NCI-H526 (cell line): ENCODE measurements at places on chromosomes 7 and 10.

- no peak for DNase-seq
Measured at GRCh38 chr10:122132331-122132755, 138.8 kb upstream of the BTBD16 start.

GRCh38 chr7:22251281-22251680 lies 105.7 kb downstream of the RAPGEF5 start:
- DNase-seq, result no peak

- DNase-seq, result no peak
Measured at GRCh38 chr10:74910241-74910975, 84.0 kb downstream of the KAT6B start.

DNA sequence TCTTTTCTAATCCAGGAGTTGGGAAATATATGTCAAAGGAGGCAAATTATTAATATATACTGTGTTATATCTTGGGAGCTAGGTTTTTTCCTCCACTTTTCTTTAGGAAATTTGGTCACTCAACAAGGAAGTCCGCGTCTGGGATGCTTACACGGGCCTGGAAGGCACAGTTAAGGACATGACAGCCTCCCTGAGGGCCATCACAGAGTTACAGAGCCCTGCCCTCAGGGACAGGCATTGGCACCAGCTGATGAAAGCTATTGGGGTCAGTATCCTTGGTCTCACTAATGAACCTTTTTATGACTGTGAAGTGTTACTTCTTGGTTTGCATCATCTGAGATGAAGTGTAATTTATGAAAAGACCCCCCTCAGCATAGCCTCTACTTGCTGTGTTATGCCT lies 74.7 kb downstream of the DNAH11 start:
- no peak for DNase-seq

DNA sequence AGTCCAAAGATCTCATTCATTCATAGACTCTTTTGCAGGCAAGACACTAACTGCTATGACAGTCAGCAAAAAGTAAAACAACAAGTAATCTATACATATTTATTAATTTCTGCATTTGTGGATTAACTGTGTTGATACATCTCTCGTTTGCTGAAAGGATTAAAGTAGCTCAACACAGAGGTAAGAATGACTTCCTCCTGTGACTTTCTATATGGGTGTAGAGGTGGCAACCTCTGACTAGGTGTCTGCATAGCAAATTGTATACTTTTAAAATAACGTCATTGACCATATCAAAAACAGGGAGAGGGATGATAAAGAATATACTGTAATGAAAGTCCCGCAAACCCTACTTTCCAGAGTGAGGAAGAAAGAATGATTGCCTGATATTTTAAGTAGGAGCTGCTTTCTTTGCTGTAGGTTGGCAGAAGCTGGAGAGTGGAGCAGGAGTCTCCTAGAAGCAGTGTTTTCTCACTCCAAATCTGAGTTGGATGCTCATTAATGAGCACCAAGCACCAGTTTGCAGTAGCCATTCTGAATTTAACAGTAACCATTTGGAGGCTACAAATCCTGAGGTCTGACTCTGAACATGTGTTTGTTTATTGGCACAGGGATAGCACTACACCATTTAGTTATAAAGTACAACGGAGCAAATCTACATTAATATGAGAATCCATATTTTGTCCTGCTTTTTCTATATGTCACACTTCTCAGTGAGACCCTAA lies 9.2 kb upstream of the LRRN3 start:
- DNase-seq, result no peak

DNA sequence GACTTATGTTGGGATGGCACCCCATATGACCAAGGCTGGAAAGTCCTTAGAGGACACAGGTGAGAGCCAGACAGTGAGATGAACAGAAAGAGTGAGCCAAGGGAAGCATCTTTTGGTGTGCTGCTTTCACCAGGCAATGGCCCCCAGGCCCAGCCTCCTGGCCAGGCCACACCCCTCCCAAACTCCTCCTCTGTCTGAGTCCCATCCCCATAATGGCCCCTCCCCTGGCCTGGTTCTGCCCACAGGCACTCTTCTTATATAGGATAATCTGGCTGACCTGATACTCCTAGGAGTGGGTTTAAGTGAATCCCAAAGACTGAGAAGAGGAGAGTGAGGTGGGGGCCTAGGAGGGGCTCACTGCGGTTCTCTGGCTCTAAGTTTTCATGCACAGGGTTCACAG lies 252.5 kb downstream of the RPS24 start:
- DNase-seq, result peak; percentile 18

DNA sequence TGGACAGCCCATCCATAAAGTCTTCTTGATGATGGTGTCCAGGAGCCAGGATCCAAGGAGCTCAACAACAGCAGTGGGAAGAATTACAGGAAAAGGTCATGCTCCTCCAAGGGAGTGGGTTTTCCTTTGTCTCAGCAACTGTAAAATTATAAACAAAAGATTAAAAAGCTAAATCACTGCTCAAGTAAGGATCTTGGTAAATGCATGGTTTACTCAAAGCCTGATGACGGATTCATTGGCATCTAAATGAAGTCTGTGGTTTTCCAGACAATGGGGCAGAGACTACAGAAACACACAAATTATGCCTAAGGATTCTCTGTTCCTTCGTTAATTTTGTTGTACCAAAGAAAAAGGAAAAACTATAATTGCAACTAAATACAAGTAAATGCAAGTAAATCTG lies 36.4 kb upstream of the DLX6 start:
- no peak for DNase-seq

DNA sequence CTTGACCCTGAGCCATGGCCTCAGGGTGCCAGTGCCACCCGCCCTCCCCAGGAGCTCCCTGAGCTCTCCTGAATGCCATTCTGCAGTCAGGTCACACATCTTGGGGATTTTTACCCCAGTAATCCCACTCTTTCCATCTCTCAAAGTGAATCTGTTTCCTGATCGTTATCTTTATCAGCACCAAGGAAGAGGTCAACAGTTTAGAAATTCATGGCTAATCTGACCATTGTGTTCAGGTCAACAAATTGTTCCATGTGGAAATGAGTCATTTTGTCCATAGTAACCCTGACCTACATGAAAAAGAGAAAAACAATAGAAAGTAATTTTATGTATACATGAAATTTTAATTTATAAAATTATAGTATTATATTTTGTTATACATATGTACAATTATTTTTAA lies 28.8 kb upstream of the ZNF488 start:
- DNase-seq, result no peak

- DNase-seq, result no peak
Measured at GRCh38 chr10:104802941-104803340, 161.9 kb downstream of the SORCS3 start.

DNA sequence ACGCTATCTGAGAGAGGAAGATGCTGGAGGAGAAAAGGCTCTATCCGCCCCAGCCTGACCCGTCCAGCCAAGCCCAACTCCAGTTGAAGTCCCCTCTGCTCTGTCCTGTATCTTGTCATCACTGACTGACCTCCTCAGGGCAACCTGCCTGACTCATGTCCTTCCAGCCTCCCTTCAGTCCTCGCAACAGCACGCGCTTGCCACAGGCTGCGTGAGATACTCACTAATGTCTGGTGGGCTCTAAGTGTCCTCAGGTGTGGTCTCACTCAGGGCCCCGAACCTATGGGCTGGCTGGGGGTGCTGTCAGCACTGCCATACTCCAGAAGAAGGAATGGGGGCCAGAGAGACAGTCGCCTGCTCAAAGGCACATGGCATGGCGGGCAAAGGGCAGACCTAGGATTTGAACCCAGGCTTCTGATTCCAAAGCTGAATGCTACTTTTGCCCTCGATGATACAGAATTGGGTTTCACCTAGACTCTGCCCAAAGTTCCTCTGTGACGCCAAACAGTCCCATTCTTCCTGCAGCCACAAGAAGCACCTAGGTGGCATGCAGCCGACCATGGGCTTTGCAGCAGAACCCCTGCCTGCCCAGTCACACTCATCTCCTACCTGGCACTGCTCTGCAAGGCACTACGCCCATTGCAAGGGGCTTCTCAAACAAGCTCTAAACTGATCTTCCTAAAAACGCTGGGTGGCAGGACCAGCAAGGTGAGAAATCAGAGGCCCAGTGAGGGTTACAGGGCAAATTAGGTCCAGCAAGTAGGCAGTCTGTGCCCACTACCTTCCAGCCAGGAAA lies 8.5 kb downstream of the FAM53B start:
- DNase-seq, result no peak

DNA sequence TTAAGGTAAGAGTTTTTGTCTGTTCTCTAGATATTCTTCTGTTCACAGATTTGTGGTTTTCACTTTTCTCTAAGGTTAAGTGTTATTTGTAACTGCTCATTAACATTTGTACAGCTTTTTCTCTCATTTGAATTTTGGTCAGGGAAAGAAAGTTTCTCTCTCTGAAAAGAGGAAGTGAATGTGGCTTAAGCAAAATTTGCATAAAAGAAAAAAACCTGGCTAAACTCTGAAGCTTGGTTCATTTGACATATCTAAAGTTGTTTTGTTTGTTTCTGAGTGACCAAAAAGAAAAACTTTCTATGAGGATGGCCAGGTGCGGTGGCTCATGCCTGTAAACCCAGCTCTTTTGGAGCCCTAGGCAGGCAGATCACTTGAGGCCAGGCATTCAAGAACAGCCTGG lies 22.0 kb upstream of the SLC26A4 start:
- no peak for DNase-seq

GRCh38 chr7:137626469-137627067 lies 220.2 kb downstream of the DGKI start:
- DNase-seq, result no peak

DNA sequence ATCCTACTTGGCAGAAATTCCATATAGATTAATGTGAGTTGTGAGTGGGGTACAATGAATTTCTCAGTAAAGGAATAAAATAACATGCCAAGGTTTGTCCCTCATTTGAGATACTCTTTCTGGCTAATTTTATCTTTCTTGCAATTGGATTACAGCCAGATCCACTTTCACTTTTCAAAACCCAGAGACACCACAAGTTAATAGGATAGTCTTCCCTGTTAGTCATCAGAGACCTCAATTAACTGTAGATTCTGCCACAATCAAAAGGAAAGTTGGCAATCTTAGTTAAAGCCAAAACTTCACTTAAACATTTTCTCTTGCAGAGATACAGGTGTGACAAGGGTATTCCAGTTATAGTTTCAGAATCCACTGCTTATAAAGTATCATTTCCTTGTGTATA lies 91.4 kb upstream of the PHYHIPL start:
- no peak for DNase-seq

DNA sequence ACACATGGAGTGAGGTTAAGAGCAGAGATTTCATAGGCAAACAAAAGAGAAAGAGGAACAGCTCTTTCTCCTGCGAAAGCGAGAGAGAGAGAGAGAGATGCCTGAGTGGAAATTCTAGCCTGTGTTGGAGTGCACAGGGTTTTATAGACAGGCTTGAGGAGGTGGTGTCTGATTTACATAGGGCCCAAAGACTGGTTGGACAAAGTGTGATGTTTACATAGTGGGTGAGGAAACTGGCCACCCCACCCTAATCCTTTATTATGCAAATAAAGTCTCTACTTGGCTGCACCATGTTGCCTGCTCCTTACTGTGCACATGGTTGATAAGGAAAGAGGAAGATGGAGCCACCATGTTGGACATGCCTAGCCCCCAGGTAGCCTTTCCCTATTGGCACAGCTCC lies 967.8 kb upstream of the SORCS1 start:
- DNase-seq, result peak; percentile 44

- no peak for DNase-seq
Measured at GRCh38 chr7:22377703-22378102, 20.7 kb upstream of the RAPGEF5 start.

GRCh38 chr10:43090664-43091063 lies 13.8 kb downstream of the RET start:
- DNase-seq, result no peak

DNA sequence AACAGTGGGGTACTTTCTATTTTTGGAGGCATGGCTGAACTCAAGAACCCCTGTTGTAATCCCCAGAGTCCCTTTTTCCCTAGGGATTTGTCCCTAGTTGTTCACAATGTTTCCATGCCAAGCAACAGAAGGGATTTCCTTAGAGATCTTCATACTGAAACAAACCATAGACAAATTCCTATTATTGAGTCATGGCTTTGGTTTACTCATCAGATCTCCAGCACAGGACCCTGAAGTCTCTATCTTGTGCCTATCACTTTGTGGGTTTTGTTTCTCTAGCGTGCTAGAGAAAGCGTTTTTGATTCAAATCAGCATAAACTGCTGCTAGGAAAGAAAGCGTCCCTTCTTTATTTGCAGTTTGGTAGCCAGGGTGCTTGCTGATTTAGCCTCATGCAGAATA lies 165.0 kb downstream of the BAMBI start:
- DNase-seq, result no peak

DNA sequence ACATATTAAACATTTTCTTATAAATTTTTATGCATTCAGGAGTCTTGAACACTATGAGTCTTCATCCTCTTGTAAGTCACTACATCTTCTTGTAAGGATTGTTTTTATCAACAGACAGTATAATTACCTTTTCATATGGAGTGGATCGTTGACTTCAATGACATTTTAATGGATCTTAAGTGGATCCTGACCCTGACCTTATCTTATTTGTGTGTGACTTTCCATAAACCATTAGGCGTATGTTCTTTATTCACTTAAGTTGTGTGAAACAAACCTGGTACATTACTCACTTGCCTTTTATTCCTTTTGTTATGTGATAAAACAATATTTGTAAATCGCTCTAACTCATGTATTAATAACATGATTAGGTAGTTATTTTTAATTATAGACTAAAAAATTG lies 18.5 kb upstream of the SEMA3C start:
- no peak for DNase-seq

DNA sequence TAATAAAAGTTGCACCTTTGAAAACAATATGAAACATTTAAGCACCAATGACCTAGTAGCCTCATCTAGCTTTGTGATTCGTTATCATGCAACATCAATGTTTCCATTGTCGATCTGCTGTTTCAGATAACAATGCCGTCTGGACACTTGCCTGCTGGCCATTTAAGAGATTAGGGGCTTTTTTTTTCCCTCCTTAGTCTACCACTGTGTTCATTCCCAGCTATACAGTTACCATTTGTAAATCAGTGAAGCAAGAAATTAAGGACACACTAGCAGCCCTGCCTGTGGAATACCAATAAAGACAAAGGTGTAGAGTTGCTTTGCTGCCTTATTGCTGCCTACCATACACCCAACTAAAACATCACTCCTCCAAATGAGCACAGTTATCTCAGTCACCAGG lies 37.6 kb upstream of the MYO3A start:
- DNase-seq, result no peak

DNA sequence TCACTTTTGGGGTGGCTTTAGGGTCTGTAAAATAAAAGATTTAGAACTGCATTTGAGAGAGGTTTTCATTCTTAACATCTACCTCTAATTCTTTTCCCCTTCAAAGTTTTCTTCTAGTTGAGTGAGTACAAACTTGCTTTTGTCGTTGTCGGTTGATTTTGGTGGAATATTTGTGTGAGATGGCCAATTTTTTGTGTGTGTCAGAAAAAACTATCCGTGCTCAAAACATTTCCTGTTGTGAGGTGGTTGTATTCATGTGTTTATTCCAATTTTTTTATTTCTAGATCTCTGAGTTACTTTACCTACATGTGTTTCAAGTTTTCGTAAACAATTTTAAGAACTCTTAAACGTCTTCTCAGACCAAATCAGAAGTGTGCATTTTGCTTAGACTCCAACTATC lies 1.6 kb downstream of the AHR start:
- DNase-seq, result no peak

- no peak for DNase-seq
Measured at GRCh38 chr7:157483971-157484410, 147.2 kb downstream of the DNAJB6 start.
